ENCODE measurements at places on chromosomes 12 and 14.

DNA sequence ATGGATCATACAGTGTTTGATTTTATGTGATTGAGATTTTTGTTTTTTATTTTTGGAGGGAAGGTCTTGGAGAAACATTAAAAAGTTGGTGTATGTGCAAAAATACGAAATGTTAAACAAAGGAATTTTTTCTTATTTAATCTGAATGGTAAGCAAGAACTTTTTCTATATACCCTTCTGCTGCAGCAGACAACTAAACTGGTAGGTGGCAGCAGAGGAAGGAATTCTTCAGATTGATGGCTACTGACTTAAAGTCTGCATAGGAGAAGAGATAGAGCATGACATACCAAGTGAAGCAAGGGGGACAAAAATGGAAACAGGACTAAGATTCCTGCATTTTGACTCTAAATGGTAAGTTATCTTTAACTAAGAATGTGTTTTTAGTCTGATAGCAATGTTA lies 42.0 kb upstream of the A2ML1 start:
- no peak for DNase-seq

GRCh38 chr12:67826946-67827720 lies 162.1 kb upstream of the IFNG-AS1 start:
- DNase-seq: no peak

DNA sequence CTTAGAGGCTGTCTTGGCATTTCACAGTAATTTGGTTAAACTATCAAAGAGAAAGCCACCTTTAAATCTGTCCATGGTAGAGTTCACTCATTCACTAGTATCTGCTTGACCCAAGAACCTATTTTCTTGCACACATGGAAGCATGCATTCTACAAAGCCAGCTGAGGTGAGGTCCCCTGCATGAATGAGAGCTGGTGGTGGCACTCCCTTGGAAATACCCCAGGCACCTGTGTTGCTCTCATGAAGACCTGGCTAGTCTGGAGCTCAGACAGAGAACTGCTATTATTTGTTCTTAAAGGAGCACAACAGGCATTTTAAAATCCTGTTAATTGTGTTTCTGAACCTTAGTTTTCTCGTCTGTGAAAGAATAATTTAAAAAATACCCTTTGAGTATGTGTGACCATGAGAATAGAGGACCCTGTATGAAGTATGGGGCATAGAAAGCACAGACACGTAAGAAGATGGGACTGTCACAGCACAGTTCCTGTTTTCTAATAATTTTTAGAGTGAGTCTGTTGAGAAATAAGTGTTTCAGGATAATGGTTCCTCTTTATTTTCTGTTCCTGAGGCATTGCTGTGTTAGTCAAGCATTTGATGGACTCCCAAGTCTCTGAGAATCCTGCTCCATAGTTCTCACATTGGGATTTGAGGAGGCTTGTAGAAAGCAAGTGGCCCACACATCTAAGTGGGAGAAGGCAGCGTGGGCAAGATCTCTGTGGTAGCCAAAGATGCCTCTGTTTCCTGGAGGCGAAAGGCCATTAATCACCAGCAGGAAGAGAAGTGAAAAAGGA lies 10.9 kb downstream of the RGS6 start:
- DNase-seq: no peak

DNA sequence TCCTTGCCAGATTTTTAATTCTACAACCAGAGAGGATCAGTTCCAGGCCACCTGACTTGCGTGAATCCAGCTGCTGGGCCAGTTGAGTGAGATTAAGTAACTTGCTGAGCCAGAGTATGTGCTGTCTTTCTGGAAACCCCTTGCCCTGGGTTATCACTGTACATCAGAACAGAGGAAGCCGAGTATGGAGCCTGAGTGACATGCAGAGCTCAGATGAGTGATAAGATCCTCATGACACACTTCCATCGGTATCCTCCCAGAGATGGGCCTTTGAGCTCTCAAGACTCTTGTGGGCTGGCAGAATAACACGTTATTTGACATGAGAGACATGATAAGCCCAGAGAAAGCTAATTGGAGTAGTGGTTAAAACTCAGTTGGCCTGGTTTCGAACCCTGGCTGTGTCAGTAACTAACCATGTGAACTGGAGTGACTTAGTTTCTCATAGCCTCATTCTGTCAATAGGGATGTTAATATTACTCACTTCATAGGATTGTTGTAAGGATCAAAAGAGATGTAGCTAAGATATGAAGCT lies 388.1 kb downstream of the ZFP36L1 start:
- no peak for DNase-seq

GRCh38 chr12:93896952-93897351 lies 219.8 kb downstream of the CRADD start:
- DNase-seq: no peak

- DNase-seq: no peak
Observed at GRCh38 chr12:103969391-103969790, 3.7 kb downstream of the TDG start.

- DNase-seq: no peak
Observed at GRCh38 chr14:91330856-91331255, 86.4 kb upstream of the GPR68 start.

DNA sequence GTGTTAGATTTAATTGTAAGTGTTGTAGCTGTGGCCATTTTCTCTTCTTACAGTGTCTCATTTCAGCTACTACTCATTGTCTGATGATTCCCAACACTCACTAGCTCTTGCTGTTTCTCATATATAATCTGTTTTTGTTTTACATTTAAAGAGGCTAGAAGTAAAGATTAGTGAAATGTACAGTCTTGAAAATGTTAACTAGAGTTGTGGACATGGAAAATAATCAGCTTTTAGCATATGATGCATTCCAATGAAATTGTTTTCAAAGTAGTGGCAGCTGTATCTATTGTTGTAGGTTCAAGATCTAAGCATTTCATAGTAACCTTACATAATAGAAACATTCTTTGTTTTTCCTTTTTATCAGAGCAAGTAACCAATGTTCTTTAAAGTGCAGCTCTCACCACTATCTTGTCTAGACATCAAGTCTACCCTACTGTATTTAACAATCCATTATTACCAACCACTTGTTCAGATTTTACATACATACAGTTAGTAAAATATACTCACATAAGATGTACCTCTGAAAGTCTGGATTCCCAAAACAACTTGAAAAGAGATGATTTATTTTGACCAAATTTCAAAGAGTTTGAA lies 76.9 kb downstream of the PPHLN1 start:
- no peak for DNase-seq

DNA sequence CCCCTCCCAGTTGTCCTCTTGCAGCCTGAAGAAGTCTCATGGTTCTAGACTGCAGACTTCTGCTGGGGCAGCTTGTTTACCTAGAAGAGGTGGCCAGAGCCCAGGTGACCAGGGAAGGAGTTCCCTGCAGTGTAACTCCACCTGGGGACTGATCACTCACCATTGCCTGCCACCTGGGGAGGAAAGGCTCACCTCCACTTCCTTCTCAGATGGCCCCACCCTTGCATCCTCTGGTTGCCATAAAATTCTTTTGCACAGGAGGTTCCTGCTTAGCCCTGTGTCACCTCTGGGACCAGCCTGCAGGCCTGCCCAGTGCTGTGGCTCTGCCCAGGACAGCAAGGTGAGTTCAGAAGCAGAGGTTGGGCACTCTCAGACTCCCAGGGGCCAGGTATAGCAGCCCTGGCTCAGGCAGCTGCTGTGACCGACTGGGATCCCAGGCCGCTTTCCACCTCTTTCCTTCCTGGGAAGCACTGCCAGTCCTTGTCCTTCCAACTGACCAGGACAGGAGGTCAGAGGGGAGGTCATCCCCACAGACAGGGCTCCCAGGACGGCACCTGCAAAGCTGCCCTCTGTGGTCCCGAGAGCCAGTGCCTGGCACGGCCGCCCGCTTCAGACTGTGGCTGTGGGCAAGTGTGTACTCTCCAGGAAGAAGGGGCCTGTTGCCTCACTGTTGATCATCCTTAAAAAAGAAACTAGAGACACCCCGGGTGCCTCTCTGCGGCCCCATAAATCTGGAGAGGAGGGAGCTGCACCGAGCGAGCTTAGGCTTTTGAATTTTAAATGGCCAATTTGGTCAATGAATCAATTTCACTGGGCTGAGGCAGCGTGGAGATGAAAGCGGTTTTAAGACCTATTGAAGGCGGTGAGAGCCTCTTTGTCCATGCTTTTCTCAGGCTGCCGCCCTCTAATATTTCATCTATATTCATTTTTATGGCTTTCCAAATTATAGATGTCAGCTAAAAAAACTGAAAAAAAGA lies 79.5 kb upstream of the C14orf180 start:
- no peak for DNase-seq

- no peak for DNase-seq
Observed at GRCh38 chr12:128534906-128535305, 267.9 kb downstream of the TMEM132C start.

GRCh38 chr14:75289840-75290388 lies 11.3 kb downstream of the FOS start:
- DNase-seq: no peak

- no peak for DNase-seq
Observed at GRCh38 chr14:101780887-101781239, 19.4 kb downstream of the PPP2R5C start.

- no peak for DNase-seq
Observed at GRCh38 chr12:67659292-67659691, 10.7 kb downstream of the DYRK2 start.

DNA sequence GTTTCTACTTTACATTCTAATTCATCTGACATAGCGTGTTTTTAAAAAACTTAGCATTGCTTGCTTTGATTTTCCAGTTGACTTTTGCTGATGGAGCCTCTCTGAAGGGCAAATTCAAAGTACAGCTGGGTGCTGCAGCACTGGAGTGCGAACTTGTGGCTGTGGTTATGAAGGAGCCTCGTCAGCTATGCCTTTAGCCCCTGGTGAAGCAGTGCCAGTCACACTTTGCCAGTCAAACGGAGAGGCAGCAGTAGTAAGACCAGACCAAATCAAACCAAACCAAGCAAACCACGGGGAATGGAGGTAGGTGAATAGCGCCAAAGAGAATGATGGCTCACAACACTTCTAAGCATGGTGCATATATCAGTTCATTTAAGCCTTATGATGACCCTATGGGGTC lies 15.1 kb upstream of the SLC38A2 start:
- no peak for DNase-seq

- DNase-seq: no peak
Observed at GRCh38 chr14:67482231-67483164, 6.0 kb downstream of the TMEM229B start.

GRCh38 chr12:56101045-56101444 lies 3.3 kb upstream of the PA2G4 start:
- DNase-seq: no peak

DNA sequence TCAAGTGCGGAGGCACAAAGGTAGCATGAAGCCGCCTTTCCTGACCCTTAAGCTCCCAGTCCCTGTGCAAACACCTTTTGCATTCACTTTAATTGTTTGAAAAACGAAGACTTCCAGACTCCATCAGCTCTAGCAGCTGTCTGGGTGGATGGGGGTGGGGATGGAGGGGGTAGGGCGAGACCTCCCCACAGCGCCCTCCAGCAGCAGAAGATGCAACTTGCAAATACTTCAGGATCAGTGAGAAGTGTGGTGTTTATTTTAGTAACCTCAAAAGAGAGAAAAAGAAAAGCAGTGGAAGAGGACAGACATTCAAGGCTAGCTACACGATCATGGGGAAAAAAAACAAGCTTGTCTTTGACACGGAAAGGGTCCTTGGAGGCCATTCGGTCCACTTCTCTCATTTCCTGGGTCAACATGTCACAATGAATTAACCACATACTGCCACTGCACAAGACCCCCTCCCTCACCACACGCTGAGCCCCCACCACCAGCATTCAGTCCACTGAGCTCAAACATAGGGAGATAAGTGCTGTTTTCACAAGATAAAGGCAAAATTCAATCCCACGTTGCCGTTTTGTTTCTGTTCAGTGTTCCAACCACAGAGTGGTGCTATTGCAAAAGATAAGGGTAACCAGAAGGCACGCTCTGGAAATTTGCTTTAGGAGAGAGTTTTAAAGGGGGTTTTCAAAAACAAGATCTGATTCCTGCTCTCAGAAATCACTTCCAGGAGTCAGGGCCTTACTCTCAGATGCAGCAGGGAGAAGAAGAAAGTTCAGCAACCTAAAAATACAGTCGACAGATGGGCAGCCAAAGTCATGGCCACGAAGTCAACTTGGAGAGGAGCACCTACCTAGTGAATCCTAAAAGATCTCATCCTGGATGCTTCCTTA lies 3.3 kb upstream of the NTF3 start:
- DNase-seq: no peak

DNA sequence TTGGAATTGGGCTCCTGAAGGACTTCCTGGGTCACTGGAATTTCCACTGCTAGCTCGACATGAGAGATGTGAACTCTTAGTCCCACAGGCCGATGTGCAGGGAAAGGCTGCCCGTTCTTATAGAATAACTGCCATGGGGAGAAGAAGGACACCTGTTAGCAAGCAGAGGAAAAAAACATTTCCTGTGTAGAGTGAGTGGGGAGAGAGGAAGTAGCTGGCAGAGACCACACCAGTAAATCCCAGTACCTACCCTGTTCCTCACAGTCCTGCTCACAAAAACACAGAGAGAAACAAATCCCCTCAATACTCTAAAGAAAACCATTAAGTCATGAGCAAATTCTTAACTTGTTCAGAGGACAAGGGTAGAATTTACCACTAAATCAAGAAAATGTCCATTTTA lies 29.5 kb downstream of the AREL1 start:
- DNase-seq: no peak

GRCh38 chr12:89477633-89478279 lies 46.8 kb downstream of the GALNT4 start:
- DNase-seq: no peak

DNA sequence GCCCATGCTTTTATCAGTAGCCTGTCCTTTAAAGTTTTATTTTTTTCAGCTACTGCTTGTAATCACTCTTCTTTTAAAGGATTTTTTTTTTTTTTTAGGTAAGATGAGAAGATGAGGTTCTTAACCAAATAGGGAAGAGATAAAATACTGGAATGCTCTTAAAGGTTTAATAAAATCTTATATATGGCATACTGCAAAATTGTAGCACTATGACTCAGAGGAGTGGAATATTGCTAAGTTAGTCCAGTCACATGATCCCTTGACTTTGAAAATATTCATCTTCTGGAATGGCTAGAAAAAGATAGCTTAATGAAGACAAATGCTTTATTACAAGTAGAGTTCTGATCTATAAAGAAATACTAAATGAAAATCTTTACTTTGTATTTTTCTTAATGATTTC lies 116.6 kb downstream of the NAV3 start:
- DNase-seq: no peak

- no peak for DNase-seq
Observed at GRCh38 chr14:47935332-47935731, 259.9 kb upstream of the MDGA2 start.

GRCh38 chr12:95980437-95980836 lies 15.7 kb downstream of the HAL start:
- no peak for DNase-seq

DNA sequence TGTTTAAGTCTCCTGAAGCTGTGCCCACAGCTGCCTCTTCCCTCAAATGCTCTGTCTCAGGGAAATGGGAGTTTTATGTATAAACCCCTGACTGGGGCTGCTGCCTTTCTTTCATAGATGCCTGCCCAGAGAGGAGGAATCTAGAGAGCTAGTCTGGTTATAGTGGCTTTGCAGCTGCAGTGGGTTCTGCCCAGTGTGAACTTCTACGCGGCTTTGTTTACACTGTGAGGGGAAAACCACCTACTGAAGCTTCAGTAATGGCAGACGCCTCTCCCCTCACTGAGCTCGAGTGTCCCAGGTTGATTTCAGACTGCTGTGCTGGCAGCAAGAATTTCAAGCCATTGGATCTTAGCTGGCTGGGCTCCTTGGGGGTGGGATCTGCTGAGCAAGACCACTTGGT lies 36.9 kb downstream of the SCYL2 start:
- no peak for DNase-seq

All from right cardiac atrium (tissue), 5 donors.